ENCODE measurements at places on chromosomes 7 and 10.

- no peak for DNase-seq
These were observed 946.3 kb downstream of the CNTNAP2 start for GRCh38 chr7:147062897-147063296.

GRCh38 chr7:107501593-107501992 lies 31.7 kb downstream of the GPR22 start:
- peak; percentile 60 for DNase-seq

DNA sequence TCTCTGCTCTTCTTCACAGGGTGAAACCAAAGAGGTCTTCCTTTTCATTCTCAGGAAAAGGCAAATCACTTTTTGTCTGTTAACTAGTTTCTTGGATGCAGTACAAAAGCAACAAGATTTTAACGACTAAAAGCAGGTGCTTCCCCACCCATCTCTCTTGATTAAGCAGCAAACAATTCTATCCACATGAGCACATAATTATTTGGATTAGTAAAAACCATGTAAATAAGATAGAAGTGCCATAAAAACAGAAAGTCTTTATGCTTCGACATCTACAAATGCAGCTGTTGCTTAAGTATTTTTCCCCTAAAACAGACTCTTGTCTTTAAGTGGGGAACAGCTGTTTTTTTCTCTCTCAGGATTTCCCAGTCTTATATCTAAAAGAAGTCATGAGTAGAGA lies 37.4 kb downstream of the USP54 start:
- no peak for DNase-seq

GRCh38 chr7:2101630-2102374 lies 130.9 kb downstream of the MAD1L1 start:
- no peak for DNase-seq

DNA sequence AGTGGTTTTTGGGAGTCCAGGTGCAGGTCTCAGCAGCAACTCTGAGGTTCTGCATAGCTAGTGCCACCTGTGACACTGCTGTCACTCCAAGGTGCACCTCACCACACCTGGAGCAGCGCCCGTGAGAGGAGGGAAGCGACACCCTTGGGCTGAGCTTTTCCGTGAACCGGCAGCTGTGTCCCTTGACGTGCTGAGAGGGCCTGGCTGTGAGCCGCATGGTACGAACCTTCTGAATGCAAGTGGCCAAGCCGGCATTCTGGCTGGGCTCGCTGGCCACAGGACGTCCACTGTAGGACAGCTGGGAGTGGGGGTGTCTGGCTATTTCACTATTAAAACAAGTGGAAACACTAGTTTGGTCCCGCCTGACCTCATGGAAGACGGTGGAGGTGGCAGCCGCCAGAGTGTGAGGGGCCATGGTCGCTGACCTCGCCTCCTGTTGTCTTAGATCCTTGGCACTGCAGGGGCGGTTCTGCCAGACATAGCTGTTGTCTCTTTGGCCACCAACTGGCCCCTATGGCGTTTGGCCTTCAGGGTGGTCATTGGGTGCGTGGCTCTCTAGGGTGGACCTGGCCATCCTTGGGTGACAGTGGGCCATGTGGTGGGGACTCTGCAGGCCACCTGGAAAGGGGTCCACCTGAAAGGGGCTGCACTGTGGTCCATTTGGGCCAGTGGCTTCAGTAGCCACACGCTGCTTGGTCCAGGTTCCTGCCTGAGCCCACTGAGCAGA lies 12.9 kb downstream of the INPP5A start:
- DNase-seq = no peak

DNA sequence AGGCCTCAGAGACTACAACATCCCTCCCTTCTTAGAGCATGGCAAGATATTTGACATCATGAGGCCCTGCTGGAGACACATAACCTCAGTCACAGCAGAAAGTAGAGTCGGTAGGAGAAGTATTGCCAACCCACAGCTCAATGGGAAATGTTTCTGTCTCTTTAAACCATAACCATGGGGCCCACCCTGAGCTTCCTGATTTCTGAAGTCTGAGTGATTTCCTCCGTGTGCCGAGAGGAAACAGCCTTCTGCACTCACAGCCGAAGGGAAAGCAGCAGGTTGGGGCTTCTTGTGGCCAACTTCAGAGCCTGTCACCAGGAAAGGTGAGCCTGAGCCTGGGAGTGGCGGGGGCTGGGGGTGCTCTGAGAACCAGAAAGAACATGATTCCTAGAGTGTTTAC lies at the start of gene GIMAP1:
GIMAP1 (plus strand) TSS at position 246 of the 400 bp plus-strand sequence. CDS start 2,435 bp downstream, outside the sequence.
- DNase-seq = no peak

DNA sequence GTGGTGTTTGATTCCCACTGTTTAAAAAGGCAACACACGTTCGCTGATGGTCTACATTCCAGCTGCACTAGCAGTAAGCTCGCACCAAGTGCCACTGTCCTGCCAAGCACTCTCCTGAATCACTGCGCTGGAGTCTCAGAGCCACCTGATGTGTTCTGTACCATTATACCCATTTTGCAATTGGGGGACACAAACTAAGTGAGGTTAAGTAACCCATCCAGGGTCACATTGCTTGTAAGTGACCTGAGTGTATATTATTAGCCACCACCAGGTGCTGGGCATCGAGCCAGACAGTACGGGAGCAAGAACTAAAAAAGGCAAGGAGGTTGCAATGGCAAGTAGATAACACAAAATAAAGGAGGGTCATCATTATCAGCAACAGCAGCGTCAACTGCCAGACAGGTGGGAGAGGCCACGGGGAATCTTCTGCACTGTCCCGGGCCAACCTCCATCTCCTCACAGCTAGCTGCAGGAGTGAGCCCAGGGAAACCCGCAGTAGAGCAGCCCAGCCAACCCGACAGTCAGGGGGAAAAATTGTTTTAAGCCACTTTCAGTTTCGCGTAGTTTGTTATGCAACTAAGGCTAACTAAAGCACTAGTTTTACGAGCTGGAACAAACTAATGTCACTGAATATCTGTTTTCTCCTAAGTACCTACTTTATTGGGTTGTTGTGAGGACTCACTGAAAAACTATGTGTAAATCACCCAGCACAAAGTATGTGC lies 712 bp upstream of the CPVL start:
- DNase-seq = no peak
